ENCODE measurements at places on chromosomes 2 and 18. TPM values are rescaled to one million over a fixed set of nuclear protein-coding genes. Genes with fewer than 3 reads are reported as not detected.

Gene CNDP2
- total RNA-seq = 113 TPM

Gene C2orf66
- total RNA-seq = 1.4 TPM

Gene LIPG
- 19.6 TPM for total RNA-seq

Gene GAREM2
- 4.6 TPM for total RNA-seq

Gene WNT6
- not detected for total RNA-seq

Gene SP9
- 0.31 TPM for total RNA-seq

Gene FAP
- total RNA-seq = not detected

Gene GPR45
- 0.21 TPM for total RNA-seq

Gene NEU4
- total RNA-seq = 0.33 TPM

Gene SCLY
- 17.7 TPM for total RNA-seq

Gene EVA1A
- total RNA-seq = 19.9 TPM

GRCh38 chr18:11502368-11502767, 107.0 kb upstream of the SLC35G4 start:
- DNase-seq = no peak

DNA sequence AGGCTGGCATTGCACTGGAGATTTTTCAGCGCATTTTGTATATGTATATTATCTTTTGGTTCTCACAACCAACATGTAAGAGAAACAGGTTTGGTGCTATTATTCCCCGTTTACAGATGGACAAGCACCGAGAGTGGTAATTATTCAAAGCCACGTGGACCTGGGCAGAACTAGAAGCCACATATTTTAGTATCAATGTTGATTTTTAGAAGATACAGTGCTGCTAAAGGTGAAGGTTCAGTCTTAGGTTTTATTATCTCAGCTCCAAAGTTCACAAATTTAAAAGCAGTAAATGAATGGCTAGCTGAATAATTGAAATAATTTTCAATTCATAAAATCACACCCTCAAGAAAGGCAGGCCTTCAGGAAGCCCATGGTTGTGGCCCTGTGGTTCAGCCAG, 400.6 kb upstream of the ID2 start:
- no peak for DNase-seq

- DNase-seq = no peak
Observed at GRCh38 chr2:60474301-60474700, 79.2 kb downstream of the BCL11A start.

- no peak for DNase-seq
Observed at GRCh38 chr2:234203135-234203984, 152.9 kb downstream of the SPP2 start.

GRCh38 chr2:51093016-51093415, 61.1 kb upstream of the NRXN1 start:
- no peak for DNase-seq

GRCh38 chr2:173017646-173018420, 57.8 kb upstream of the MAP3K20 start:
- no peak for DNase-seq

DNA sequence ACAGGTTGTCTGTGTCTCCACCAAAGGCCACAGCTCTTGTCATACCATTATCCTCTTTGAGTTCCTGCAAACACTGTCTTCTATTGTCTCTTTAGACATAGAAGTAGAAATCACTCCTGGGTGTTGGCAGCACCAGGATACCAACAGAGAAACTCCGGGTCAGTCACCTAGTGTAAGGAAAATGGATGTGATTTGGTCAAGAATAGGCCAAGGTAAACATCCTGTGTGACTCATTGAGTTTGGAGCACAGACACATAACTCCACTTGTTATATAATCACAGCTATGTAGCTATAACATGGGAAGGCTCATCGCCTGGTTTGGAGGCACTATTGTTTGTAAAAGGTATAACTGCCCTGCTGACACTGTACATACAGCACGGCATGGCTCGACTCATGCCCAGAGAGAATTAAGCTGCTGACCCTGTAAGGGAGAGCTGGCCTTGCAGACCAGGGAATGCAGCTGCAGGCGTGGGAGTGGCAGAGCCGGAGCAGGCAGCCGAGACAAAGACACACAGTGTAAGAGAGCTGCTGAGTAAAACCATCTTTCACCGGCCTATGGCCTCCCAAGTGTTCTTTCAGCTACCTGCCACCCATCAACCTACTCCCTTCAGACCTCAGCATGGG, 3.4 kb upstream of the TXNL1 start:
- DNase-seq = no peak

GRCh38 chr2:20231159-20231558, 6.2 kb upstream of the SDC1 start:
- no peak for DNase-seq

GRCh38 chr2:65477590-65477989, 45.2 kb upstream of the SPRED2 start:
- DNase-seq = no peak

- DNase-seq = no peak
Observed at GRCh38 chr2:119005555-119005954, 63.6 kb downstream of the MARCO start.

GRCh38 chr18:13676471-13676870, 49.9 kb downstream of the FAM210A start:
- DNase-seq = no peak

DNA sequence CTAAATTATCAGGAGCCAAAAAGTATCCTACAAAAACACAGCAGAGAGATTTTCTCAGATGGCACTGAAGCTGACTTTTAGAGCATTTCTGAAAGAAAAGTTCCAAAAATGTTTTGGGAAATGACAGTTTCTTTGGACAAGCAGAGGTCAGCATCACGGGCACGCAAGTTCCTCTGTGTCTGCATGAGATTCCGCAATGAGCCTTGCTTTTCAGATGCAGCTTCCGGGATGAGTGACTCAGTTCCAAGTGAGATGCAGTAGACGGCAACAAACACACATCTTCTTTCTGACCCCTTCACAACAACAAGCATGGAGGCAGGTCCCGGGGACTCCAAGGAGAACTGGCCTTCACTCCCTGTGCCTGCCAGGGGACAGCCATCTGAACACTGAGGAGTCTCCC, 76.6 kb downstream of the EIPR1 start:
- no peak for DNase-seq

- DNase-seq = no peak
Observed at GRCh38 chr2:218745559-218746469, 35.2 kb downstream of the TTLL4 start.

DNA sequence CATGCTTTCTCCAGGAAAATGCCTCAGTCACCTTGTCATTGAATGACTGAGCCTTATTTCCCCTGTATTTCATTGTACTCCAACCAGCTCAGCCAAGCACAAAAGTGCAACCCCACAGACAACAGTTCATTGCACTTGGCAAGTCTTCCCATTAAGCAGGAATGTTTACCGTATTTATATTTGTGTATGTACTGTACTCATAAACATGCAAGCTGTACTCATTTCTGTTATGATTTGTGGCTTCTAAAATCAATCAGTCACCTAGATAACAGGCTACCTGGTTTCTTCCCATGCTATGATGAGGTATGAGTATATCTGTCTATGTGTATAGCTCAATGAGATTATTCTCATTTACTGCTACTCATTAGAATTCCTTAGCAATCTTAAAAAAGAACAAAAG, 505.5 kb upstream of the FAM98A start:
- DNase-seq = no peak

DNA sequence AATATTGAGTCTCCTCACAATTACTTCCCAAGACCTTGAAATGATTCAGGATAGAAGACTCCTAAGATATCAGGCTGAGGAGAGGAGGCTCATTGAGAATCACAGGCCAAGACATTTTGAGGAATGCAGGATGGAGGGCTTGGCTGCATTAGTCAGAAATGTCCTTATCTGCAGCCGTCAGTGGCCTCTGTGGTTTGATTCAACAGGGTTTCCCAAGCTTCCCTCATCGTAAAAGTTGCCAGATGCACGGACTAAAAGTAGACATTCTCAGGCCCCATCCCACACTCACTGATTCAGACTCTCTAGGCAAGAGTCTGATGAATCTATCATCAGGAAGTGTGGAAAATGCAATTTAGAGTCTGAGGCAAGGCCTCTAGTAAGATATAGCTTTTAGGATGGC, 34.0 kb upstream of the TMEM178A start:
- no peak for DNase-seq

DNA sequence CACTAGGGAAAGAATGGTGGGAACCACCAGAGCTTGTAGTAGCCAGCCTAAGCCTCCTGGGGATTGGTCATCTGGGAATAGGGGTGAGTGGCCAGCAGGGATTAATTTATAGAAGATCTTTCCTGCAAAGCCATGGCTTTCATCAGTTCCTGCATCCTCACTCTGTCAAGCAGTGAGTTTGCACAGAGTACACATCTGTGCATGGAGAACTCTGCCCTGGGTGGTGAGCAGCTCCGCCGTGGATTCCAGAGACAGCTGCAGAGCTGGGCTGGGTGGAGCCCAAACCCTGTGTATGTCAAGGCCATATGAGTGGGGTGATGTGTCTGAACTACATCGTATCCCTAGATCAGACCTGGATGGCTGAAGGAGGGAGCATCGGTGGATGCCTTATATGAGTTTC, 182.2 kb downstream of the GLI2 start:
- DNase-seq = no peak

GRCh38 chr2:194545978-194546377, 1111.0 kb upstream of the SLC39A10 start:
- no peak for DNase-seq

- DNase-seq = no peak
Observed at GRCh38 chr2:96359866-96360265, 24.3 kb downstream of the NCAPH start.

DNA sequence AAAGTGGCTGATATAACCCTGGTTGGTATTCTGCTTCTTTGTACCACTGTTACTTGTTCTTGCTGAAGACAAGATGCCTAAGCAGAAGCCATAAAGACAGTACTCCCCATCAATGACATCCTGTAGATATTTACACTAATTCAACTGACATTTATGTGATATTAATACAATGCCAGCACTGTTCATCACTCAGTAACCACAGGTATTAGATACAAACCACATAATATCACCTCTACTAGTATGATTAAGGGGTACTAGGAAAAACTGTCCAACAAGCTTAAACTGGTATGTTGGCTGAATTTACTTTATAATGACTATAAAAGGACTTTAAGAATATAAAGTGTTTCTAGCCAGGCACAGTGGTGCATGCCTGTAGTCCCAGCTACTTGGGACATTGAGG, 65.8 kb downstream of the RTN4 start:
- DNase-seq = no peak

DNA sequence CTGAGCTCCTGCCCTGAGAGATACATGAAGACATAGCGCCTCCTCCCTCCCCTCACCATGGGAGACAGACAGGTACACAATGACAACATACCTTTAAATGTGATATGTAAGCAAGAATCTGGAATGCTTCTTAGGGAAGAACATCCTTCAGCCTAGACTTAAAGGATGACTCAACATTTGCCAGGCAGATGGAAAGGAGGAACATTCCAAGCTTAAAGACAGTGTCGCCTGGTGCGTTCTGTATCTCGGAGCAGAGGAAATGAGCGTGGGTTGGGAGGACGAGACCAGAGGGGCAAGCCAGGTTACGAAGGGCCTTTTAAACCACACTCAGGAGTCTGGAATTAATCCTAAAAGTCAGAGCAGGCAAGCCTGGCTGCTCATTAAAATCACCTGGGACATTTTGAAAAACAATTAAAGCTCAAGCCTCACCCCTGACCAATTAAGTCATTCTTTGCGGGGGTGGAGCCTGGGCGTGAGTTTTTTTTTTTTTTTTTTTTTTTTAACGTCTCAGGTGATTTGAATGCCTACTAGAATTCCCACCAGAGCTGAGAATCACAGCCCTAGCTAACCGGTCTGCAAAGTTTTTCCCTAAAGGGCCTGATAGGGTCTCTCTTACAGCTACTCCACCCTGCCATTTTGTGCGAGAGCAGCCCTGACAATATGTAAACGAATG, 131.2 kb upstream of the SEC11C start:
- DNase-seq = no peak

DNA sequence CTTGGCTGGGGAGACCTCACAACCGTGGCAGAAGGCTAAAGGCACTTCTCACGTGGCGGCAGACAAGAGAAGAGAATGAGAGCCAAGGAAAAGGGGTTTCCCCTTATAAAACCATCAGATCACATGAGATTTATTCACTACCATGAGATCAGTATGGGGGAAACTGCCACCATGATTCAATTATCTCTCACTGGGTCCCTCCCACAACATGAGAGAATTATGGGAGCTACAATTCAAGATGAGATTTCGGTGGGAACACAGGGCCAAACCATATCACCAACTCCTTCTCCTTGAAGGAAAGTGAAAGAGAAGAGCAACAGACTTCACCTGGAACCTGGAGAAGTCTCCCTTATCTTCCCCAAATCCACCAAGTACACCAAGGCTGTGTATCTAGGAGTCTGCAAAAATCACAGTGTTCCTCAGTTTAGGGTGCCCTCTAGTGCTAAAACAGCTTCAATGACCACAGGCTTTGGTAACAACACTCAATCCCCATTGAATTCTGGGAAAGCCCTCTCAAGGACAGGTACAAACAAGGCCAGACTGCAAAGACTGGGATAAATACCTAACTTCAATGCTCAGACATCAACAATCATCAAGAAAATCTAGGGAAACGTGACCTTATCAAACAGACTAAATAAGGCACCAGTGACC, 148.8 kb upstream of the SRD5A2 start:
- no peak for DNase-seq

DNA sequence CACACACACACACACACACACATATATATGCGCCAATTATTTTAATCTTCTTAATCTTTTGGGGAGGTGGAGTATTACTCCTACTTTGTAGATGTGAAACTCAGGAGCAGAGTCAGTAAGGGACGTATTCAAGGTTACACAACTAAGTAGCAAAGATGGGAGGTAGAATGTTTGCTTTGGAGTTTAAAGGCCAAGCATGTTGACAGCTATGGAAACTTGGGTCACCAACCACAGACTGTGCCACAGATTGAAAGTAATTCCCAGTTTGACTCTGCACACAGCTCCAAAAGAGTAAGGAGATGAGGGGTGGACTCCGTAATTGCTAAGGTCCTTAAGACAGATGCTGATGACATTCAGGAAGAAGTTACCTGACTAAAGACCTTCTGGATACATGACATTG, 124.8 kb upstream of the ITGB6 start:
- no peak for DNase-seq

GRCh38 chr2:172985139-172985892, 90.3 kb upstream of the MAP3K20 start:
- DNase-seq = no peak

GRCh38 chr2:10169053-10169578, 46.6 kb downstream of the RRM2 start:
- no peak for DNase-seq
